ENCODE measurements at places on chromosomes 4 and X.

- no peak for DNase-seq
These were observed 314.0 kb downstream of the FRMPD4 start for GRCh38 chrX:12452268-12452667.

- no peak for DNase-seq
These were observed 49.5 kb downstream of the ATXN3L start for GRCh38 chrX:13270360-13270759.

GRCh38 chrX:42577936-42578470 is 200.0 kb downstream of the PPP1R2C start:
- no peak for DNase-seq

DNA sequence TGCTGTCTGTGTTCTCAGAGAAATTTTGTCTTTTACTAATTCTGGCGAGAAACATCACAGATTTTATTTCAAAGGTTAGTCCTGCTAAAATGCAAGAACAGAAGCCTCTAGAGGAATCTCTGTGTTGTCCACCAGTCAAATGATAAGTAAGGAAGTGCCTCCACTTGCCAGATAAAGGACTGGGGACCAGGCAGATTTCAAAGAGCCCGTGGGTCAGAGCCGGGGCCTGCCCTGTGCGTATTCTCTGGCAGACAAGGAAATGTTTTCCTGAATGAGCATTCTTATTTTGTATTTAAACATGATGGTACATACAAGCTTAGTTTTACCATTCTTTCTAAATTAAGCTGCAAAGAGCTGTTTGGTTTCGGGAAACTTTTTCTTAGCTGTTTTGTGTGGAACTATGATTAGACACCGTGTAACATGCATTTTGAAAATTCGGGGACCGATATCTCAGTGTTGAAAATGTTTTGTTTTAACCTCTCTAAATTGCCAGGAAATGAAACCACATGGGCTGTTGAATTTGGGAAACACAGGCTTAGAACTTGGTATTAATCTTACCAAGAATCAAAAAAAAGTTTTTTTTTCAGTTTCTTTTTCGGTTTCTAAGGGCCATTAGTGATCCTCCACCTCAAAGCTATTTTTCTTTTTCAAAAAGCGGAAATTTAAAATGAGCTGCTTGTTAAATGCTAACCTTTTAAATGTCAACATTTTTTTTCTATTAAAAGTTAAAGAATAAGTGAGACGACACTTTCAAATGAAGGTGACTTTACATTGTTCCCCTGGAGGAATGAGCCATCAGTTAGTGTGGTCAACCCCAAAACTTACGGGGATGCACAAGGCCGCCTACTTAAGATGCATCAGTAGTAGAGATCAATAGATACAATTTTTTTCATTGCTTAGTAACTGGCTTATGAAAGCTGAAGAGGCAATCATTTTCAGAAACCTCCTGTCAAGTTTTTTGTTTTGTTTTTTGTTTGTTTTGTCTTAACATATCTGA is 89.6 kb upstream of the MTM1 start:
- DNase-seq = no peak

DNA sequence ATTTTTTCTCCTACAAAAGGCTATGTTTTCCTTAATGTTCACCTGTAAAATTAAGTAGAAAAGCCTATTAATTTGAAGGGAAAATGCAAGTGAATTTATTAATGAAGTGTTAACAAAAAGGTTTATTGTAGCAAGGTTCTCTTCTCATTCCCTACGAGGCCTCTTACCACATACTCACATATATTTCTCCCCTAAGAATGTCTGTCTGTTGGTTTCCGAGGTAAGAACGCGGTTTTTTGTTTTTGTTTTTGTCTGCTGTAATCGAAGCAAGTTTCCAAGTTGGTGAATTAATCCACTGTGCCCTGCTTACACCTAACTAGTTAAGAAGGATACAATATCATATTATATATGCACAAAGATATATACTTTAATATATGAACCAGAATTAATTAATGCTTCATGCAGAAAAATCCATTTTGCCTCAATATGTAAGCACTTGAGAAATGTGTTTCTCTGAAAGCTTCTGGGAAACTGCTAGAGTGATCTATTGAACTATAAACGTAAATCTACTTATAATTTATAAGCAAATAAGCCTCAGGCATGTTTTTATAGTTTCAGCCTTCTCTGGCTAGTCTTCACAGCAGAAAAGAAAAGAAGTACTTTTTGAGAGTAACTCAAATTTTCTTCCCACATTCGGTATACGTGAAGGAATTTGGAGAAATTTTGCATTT is 120.8 kb downstream of the EGF start:
- no peak for DNase-seq

- DNase-seq = no peak
These were observed 17.4 kb downstream of the DGKQ start for GRCh38 chr4:955931-956381.

- no peak for DNase-seq
These were observed 340.5 kb downstream of the GALNTL6 start for GRCh38 chr4:172153719-172154118.

GRCh38 chr4:48649505-48649904 is 130.6 kb downstream of the FRYL start:
- DNase-seq = no peak

DNA sequence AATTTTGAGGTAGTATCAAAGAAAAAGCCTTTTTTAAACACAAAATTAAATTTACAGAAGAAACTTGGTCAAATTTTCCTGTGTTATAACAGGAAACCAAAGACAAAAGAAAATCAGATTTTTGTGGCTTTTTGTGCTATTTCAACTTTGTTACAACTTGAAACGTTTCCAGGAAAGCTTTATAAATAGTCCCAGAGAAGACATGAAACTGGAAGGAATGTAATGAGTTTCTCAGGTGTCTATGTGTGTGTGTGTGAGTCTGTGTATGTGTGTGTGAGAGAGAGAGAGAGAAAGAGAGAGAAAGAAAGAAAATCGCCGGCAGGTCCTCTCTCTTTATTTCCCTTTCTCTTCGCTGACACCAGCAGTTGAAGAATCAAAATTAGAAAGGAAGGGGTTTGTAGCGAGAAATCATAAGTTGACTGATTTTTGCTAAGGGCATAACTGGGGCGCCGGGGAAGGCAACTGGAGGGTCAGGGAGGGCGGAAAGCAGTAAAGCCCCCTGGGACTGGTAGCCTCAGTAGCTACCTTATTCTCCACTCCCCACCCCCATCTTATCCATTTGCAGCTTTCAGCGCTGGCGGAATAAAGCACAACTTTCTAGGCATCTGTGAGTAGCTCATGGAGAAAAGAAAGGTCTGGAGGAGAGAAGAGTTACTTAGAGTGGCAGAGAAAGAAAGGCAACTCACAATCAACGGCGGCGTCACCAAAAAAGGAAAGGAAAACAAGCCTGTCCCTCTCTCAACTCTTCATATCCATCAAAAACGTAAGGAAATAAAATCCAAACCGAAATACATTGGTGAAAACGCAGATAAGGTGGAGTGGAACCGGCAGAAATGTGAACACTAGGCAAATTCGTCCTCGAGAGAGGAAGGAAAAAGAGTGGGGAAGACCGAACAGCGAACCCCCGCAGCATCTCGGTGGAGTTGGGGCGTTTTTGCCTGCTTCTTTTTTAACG is 1.3 kb downstream of the TMEM47 start:
- no peak for DNase-seq

- no peak for DNase-seq
These were observed 162.9 kb upstream of the USP9X start for GRCh38 chrX:40922307-40922706.

DNA sequence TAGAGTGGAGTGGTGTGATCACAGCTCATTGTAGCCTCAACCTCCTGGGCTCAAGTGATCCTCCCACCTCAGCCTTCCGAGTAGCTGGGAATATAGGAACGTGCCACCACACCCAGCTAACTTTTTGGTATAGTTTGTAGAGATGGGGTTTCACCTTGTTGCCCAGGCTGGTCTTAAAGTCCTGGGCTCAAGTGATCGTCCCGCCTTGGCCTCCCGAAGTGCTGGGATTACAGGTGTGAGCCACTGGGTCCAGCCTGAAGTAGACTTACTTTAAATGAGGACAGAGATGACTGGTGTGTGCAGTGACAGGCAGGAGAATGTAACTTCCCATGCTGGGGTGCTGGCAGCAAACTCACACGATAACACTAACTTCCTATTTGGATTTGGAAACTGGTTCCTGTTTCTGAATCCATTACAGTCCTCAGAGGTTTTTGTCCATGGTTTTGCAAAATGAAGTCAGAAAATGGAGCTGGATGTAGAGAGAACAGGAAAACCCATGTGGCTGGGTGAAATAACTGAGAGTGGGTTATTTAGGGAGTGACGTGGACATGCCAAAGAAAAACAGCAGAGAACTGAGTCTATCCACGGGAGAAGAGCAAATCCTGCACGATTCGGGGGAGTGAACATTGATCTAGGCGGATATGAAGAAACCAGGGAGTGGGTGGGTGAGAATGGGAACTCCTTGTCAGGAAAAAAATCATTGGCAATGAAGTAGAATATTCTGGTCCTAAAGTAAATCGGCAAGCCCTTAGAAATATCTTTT is 95.6 kb downstream of the GATB start:
- DNase-seq = no peak

DNA sequence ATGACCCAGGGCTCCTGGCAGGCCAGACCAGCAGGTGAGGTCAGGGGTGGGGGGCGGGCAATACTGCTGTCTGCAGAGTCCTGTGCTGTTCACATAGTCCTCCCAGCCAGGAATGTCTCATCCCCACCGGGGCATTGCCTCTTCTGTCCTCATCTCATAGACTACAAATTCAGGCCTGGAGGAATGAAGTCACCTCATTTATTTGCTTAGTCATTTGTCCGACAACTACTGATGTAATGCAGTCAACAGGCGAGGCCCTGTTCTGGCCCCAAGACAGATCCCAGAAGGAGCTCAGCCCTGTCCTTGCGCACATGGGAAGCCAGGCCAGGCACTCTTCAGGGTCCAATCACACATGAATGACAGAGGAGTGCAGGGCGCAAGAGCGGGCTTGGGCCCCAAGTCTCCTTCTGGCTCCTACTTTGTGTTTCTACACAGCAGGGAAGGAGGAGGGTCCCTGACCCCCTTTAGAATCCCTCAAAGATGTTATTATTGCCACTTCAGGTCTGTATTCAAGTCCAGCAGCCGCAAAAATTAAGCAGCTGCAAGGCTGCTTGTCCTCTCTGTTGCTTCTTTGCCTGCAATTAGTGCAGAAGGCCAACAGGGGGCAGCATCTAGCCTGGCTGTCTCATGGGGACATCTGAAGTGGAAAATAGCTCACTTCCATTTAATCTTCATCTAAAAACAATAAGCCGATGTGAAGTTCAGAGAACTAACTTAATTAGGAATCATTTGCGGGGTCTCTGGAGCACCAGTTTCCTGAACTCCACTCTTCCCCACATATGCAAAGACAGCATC is 15.2 kb upstream of the HMX1 start:
- DNase-seq = no peak

DNA sequence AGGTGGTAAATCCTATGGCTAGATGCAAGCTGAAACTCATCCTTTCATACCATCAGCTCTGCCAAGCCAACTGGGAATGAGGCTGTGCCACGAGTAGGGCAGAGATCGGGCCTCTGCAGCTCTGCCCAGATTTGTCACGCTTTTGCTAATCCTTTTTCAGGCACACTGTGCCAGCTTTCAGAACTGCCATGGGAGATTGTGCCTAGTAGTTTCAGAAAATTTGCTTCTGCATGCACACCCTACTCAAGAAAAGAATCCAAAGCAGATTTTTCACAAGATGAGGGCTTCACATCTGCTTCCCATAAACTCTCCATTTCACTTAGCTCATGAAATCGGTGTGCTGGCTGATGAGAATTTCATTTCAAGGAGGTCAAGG is 3.3 kb upstream of the ADH7 start:
- DNase-seq = no peak

- no peak for DNase-seq
These were observed 647.3 kb upstream of the DIPK2B start for GRCh38 chrX:45847961-45848360.

Measured in DMS79 treated with DMSO at 0.1 percent for 48 hours (cell line).